H1 (cell line): ENCODE measurements at places on chromosomes 1 and 21.

GRCh38 chr1:103110701-103111100 is 2.4 kb upstream of the COL11A1 start:
- DNase-seq: no peak

- peak; percentile 24 for DNase-seq
Measured at GRCh38 chr1:29677028-29678024, 441.0 kb downstream of the PTPRU start.

- no peak for DNase-seq
Measured at GRCh38 chr21:42900446-42900845, 7.3 kb downstream of the NDUFV3 start.

GRCh38 chr1:3009021-3009420 is 12.2 kb upstream of the ACTRT2 start:
- no peak for DNase-seq

- DNase-seq: no peak
Measured at GRCh38 chr1:174964261-174964971, 35.3 kb upstream of the CACYBP start.

GRCh38 chr1:23020706-23021405 is 1.6 kb downstream of the KDM1A start:
- no peak for DNase-seq

DNA sequence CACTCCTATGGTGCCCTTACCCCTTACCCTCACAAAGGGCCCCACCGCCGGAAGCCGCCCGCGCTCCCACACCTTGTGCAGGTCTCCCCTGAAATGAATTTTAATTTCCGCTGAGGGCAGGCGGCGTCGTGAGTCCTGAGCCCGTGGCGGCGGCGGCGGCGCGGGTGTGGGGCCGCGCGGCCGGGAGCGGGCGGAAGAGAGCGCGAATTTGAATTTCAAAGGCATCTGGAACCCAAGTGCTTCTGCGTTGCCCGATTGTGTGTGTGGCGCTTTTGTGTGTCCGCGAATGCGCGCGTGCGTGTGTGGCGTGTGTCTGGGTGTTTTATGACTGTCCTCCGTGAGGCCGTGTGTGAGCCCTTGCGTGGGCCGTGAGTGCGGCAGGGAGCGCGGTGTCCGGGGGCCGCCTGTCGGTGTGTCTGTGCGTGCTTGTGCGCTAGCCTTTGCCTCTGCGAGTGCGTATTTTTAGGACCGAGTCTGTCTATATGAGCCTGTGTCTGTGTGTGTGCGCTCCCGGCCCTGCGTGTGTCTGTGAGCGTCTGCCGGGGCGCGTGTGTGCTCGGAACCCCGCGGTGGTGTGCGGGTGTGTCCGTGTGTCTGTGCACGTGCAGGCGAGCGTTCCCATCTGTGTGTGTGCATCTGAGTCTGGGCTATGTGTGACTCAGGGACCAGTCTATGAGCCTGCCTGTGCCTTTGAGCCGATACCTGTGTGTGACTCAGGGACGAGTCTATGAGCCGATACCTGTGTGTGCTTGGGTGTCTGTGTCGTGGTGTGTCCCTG is 7.9 kb upstream of the ADGRB2 start:
- DNase-seq: no peak

GRCh38 chr1:82392513-82392912 is 591.8 kb downstream of the ADGRL2 start:
- no peak for DNase-seq

DNA sequence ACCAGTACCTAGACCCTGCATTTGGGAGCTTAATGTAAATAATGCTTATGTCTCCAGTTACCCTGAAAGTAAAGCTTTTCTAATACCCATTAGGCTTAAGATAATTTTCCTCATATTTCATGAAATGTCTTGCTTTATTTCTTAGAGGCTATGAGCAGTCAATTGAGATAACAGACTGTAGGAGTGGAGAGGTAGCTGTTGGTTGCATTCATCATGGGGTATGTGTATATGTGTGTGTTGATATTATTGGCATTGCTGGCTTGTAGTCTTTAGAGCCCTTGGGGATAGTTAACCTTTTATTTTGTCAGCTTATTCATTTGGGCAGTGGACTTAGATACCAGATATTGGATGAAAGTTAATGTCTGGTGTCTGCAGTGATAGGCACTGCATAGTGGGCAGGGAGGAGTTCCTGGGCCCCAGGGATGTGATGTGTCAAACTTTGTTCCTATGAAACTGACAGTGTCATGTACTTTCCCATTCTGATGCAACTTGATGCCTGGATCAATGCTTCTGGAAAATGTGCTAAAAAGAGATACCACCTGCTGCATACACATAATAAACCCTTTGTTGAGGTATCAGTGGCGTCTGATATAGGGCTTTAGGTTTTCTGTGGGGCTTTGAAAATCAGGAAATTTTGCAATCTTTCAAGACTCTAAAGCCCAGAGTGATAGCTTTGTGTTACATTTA is 83.9 kb downstream of the MAST2 start:
- no peak for DNase-seq

DNA sequence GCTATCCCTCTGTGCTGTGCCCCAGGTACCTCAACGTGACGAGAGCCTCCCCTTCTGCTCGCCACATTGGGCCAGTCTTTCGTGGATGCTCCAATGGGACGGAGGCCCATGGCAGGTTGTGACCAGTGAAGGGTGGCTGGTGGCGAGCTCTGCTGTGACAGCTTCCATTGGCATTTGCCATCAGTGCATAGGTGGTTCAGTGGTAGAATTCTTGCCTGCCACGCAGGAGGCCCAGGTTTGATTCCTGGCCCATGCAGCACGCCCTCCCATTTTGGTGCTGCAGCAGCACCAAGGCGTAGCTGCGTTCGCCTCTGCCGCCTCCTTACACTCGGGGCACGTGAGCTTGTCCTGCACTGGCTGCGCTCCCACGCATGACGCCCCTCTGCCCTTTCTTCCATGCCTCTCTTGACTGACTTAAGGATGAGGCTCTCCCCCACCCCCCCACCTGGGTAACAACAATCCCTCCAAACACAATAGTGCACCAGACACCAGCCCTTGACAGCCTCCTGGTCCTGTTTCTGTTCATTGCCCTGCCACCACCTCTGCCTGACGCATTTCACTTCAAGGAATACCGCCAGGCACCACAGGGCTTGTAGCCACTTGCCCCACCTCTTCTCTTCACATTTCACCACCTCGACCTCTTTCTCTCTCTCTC is 24.7 kb upstream of the FCGR2A start:
- DNase-seq: no peak

DNA sequence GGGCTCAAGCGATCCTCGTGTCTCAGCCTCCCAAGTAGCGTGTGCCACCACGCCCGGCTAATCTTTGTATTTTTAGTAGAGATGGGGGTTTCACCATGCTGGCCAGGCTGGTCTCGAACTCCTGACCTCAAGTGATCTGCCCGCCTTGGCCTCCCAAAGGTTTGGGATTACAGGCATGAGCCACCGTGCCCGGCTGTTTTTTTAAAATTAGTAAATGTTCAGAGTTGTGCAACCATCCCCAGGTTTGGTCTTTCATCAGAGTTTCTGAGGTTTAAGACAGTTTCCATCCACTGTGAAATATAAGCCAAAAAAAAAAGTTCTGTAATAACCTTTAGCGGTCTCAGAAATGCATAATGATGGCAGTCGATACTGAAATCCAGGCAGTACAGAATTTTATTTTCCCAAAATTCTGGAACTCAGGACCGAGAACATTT is 550 bp upstream of the SYT11 start:
- DNase-seq: no peak

DNA sequence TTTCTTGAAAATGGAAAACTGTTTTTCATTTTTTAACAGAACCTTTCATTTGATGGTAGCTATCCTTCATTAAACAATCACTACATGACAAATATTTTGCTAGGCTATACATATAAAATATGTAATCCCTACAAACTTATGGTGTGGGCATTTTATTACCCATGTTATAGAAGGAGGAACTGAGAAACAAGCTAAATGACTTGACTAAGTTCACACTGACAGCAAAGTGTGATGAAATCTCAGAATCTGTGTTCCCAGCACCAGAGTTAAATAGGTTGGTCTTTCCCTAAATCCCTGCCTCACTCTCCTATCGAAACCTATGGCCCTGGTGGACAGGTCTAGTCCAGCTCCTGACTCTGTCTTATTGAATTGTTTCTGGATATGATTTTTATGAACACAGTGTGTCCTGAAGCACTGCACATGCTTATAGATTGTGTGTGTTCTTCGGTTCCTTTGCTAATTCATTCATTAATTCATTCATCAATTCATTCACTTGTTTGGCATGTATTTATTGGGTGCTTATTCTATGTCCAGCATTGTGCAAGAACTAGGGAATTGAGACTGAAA is 301.0 kb downstream of the GRIK1 start:
- DNase-seq: no peak

DNA sequence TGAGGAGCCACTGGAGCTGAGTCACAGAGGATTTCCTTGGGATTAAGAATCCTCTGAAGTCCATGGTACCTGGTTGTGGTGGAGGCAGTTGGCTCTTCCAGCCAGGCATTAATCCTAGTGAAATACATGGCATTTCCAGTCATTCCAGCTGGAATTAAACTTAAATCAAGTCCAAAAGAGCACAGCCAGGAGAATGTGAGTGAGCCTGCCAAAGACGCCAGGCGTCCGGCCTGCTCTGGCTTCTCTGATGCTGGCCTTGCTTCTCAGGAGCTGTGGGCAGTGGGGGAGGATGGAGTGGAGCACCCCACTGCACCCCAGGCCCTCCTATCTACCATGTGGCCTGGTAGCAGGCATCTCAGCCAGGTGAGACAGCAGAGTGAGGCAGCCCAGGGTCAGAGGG is 23.4 kb upstream of the TENT5C start:
- no peak for DNase-seq

- no peak for DNase-seq
Measured at GRCh38 chr1:112444269-112444668, 48.3 kb downstream of the CTTNBP2NL start.

DNA sequence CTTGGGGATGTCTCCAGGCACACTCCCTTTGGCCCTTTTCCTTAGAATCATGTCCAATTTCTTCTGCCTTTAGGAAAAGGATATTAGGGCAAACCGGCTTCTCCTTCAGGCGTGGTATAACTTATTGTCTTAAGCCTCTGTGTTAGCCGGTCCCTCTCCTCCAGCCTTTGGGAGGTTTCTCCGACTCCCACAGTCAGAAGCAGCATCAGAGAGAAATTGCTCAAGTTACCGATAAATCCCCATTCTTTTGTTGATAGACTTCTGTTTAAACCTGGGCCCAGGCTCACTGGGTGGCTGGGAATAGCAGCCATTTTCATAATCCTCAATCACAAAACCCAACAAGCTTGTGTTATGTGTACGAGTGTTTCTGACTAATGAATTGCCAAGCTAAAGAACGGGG is 85.4 kb upstream of the KAZN start:
- DNase-seq: no peak
